Smooth muscle cell of the brain vasculature (primary cell): ENCODE measurements at places on chromosomes 7 and 10.

GRCh38 chr7:6614953-6615722 lies at the start of gene ZNF853:
ZNF853 (plus strand) TSS chr7:6615610; CDS start chr7:6616175, 565 bp downstream.
- no peak for DNase-seq

DNA sequence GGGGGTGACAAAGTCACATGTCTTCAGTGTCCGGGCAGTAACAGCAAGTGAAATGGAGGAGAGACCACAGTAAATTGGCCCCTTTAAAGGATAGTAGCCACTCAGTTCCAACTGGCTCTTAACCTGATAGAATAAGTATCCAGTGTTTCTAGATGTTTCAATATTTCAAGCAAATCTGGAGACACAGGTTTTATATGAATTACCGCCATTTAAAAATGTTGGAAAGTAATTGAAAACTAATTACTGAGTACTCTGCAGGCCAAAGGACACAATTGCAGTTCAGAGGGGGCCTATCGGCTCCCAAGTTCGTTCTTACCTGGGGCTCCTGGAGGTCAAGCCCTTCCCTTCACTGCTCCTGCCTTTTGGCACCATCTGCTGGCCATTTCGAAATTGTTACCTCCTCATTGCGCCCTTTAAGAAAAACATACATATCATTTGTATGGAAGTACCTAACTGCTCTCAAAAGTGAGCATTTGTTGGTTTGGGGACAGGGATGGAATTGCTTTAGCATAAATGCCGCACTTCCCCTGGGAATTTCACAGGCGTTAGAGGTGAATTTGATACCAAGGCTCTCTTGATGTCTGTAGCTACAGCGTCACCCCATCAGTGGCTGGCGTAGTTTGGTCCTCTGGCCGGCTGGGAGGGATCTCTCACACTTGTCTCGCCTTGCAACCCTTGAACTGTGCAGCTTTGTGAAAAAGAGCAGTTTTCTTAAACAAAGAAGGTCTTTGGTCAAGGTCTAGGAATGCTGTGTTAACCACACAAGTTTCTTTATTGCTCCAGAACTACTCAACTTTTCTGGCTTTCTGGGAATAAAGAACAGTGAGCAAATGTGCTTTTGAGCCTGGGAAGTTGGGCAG lies 220.0 kb downstream of the ARHGAP21 start:
- peak; percentile 9 for DNase-seq

- DNase-seq, result no peak
Observed at GRCh38 chr7:130781346-130781745, 47.3 kb upstream of the KLF14 start.

DNA sequence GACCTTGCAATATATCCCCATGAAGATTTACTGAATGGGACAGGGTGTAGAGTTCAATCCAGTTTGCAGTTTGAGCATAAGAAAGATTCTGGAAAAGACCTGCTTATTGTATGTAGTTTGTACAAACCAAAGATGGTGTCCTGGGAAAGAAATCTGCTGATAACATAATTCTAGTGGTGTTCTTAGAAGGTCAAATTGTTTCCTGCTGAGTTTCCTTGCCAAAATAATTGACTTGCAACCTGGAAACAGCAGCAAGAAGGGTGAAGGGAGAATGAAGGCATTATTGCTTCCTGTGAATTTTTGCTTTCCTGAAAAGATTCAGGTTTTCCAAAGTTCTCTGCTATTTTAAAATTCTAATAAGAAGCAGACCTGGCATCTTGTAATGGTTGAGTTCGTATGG lies 222.9 kb downstream of the KIF20B start:
- no peak for DNase-seq

- DNase-seq, result no peak
Observed at GRCh38 chr7:140607441-140607989, 33.1 kb downstream of the DENND2A start.

DNA sequence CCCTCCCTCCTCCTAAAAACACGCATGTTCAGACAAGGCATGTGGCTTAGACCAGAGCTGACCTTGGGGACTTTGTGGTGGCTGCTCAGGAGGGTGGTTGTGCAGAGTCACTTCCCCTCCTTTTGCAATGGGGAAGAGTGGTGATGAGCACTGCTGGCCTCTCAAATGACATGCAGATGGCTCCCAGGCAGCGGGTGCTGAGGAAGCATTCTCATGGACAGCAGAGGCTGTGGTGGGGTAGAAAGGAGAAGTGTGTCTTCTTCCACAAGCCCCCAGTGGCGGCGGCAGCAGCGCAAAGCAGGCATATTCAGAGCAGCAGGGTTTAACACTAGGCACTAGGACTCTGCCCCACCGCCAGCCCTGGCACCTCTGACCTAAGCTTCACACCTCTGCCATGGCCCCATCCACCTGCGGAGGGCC lies 105.9 kb upstream of the ANLN start:
- no peak for DNase-seq

- DNase-seq, result no peak
Observed at GRCh38 chr7:116334555-116334954, 124.2 kb downstream of the TES start.

- DNase-seq, result no peak
Observed at GRCh38 chr10:10551596-10552301, 465.9 kb upstream of the CELF2 start.

DNA sequence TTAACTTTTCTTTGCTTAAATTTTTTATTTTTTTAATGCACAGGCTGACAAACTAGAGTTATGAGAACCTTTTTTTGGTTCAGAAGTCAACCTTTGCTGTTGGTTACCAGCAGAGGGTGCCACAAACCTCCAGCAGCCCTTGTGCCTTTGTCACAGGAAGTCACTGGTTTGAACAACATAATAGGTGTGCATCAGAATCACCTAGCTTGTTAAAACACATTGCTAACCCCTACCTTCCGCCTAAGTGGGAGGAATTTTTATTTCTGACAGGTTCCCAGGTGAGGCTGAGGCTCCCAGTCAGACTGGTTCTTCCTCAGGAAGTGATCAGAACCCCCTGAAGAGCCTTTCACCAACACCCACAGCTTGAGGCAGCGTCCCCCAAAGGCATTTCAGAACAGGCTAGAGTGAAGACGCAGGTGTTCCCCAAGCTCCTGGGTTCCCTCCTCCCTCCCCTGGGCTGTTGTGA lies 22.6 kb upstream of the VDAC2 start:
- no peak for DNase-seq

DNA sequence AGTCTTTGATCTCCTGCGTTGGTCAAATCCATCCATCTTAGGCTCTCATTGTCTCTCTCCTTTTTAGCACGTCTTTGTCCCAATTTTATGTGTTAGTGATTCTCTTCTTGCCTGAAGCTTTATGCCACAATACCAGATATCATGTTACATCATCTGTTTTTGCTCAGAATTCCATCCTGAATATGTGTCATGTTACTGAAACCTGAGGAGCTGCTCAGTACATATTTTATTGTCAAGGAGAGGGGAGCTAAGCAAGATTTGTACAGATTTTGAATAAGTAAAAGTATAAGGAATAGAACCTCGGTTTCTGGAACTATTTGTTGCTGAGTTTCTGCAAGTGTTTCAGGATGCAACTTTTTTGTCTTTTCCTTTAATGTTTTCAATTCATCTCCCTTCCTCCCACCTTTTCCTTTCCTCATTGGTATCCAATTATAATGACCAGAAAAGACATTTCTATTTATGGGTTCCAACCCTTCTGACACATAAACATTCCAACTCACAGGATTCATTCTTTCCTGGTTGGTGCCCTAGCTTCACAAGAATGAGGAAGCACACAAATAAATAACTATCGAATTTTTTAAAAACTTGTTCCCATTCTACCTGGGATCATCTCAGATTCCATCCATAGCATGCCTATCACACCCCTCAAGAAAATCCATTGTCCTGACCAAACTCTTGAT lies 291.8 kb downstream of the CRPPA start:
- DNase-seq, result peak; percentile 47

DNA sequence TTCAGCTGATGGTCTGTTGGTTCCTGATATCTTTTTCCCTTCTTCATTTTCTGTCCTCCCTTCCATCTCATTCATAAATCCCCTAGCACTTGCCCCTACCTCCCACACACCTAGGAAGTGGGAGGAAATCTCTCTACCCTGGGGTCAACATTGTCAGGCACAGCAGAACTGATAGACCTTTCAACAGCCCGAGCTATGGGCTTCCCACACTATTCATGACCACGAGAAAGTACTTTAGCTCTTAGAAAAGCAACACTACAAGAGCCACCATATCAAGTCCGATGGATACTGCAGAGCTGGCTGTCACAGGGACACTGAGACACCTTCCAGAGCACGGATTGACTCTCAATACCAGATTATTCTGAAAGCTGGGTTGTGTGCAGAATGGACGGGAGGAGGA lies 180.6 kb upstream of the NEBL start:
- no peak for DNase-seq

- DNase-seq, result no peak
Observed at GRCh38 chr10:61750943-61751471, 88.3 kb downstream of the CABCOCO1 start.

DNA sequence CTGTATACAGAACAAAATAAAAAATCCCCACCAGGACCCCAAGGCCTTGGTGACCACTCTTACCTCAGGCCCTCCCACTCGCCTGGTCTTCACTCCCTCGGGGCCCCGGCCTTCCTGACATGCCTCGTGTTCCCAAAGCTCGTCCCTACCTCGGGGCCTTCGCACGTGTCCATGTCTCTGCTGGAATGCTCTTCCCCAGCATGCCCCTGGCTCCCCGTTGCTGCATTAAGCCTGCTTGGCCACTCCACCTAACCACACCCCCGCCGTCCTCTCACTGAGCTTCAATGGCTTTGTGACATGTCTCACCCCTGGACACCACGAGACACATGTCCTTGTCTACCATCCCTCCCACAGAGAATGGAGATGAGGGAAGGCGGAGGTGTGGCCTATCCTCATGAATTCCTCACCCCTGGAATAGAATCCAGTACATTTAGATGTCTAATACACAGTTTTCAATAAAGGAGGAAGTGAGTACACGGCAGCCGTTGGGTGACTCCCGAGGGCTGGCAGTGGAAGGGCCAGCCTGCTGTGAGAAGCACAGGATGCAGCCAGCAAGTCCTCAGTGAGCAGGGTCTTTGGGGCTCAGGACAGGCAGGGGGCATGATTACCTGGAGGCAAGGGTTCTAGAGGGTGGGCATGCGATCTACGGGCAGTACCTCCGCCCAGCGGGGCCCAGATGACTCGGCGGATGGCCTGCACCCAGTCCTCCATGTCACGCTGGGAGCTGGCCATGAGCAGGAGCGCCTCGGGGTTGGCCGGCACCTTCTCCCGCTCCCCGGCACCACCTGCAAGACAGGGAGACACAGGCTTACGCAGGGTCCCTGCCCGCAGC lies 125.7 kb downstream of the ARHGAP22 start:
- DNase-seq, result no peak

- DNase-seq, result no peak
Observed at GRCh38 chr7:22331704-22332103, 25.2 kb downstream of the RAPGEF5 start.

DNA sequence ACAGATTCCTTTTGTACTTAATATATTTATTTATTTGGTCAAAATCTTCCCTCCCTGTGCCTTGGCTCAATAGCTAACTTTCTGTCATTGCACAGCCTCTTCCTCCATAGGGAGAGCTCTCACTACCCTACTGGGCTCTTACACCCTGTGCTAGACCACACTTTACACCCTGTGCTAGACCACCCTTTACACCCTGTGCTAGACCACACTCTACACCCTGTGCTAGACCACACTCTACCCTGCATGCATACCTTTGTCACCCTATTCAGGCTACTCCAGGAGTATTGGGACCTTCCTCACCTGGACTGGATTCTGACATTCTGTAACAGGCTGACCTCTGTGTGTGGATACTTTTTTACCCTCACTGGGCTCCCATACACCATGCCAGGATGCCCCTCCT lies 298.5 kb upstream of the TPK1 start:
- DNase-seq, result no peak

DNA sequence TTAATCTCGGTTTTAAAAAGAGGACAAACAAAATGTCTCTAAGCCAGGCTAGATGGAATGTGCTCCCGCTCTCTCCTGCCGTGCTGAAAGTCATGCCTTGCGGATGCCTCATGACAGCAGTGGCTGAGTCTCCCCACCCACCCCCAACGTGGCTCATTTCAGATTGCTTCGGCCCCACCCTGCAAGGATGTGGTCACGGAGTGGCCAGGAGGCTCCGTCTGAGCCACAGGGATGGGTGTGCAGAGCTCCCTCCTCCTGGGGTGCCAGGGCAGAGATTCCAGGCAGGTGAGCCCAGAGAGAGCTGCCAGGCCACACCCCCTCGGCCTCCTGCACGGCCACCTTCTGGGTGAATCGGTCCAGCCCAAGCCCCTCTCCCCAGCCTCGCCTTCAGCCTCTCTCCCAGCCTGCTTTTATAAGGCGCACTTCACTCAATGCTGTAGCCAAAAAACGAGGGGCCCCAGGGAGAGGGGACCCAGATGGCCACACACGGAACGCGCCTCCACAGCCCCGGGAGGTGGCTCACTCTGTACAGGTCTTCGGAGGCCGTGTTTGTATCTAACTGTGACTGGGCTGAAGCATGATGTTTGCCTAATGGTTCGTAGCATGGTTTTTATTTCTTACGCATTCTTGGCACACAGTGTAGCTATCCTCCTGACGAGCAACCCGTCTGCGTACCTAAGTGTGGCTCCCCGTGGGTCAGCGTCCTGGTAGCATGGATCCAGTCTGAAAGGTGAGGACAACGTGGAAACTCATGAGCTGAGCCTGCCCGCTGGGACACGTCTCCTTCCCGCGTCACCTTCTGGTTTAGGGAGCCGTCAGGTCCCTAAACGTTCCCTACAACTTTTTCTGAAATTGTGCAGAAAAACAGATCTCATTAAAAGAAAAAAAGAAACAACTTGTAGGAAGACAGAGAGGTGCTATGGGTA lies 413.8 kb upstream of the FOXK1 start:
- DNase-seq, result no peak

DNA sequence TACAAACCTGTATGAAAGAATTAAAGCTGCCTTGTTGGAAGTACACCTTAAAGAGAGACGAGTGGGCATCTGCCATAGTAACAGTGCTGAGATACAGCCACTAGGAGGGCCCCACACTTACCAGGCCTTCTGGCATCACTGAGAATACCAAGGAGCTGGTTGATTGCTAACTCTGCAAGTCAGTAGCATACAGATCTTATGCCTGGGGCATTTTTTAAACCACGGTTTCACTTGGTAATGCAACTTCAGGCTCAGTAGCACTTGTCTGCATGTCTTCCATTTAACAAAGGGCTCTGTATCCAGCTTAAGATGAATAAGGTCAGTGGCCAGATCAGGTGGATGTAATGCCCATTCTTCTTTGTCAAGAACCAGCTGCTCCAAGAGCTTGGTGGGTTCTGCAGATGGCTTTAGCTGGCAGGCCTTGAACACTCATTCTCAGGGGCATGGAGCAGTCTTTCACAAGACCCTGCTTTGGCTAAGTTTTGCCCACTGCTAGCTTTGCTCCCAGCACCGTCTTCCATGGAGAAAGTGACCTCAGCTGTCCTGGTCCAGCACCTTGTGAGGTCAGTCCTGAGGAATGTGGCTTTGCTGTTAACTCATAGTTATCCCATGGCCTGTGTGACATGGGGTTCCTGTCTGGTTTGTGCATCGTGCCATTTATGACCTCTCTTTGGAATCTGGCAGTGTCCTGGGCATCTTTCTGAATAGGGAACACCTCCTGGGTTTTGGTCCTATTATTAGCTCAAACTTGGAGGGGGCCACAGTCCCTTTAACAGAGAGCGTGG lies 68.1 kb downstream of the BMPER start:
- no peak for DNase-seq
